Karpas-422 (cell line): ENCODE measurements at places on chromosomes 6 and 20.
A peak's percentile ranks its signal among the peaks of the same experiment; 100 is the strongest.

GRCh38 chr20:47265984-47266383 lies 90.5 kb downstream of the ZMYND8 start:
- peaks cover 25% of the 10 kb centered on the region; the same call in 1 of the 2 replicates for H3K36me3 ChIP-seq
- no peaks in the 10 kb centered on the region for H3K27me3 ChIP-seq
- no peak for DNase-seq
- no peak overlapping the region for H3K4me3 ChIP-seq

DNA sequence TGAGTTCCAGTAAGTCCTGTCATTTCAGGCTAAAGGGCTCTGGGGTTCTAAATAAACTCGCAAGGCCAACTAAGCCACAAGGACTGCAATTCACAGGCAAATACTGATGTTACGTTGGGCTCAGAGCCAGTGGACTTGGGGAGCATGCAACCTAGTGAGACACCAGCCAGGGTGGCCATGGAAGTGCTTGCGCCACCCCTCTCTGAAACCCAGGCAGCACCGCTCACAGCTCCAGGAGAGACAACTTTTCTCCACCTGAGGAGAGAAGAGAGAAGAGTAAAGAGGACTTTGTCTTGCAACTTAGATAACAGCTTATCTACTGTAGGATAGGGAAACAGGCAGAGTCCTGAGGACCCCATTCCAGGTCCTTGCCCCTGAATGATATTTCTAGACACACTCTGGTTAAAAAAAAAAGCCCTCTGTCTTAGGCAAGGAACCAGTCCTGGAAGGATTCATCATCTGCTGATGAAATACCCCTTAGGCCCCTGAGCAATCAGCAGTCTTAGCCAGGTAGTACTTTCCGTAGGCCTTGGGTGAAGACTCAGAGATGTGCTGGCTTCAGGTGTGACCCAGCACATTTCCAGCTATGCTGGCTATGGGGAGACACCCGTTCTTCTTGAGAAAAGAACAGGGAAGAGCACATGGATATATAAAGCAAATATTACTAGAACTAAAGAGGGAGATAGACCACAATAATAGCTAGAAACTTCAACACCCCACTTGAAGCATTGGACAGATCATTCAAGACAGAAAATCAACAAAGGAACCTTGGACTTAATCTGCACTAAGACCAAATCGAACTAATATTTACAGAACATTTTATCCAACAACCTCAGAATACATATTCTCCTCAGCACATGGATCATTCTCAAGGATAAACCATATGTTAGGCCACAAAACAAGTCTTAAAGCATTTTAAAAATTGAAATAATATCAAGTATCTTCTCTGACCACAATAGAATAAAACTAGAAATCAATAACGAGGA lies 31.5 kb upstream of the TBC1D32 start:
- no peak overlapping the region for H3K4me3 ChIP-seq
- H3K27me3 ChIP-seq, result no peaks in the 10 kb centered on the region
- DNase-seq, result no peak
- H3K36me3 ChIP-seq, result no peaks in the 10 kb centered on the region

- no peaks in the 10 kb centered on the region for H3K27me3 ChIP-seq
- no peak overlapping the region for H3K27ac ChIP-seq
- peaks cover 17% of the 10 kb centered on the region for H3K4me1 ChIP-seq
- H3K4me3 ChIP-seq, result no peak overlapping the region
- DNase-seq, result peak; percentile 68
Measured at GRCh38 chr20:846894-847278, 13.4 kb downstream of the FAM110A start.

- H3K27ac ChIP-seq, result no peak overlapping the region
- no peaks in the 10 kb centered on the region for H3K4me1 ChIP-seq
- no peaks in the 10 kb centered on the region for H3K27me3 ChIP-seq
- no peak for DNase-seq
Measured at GRCh38 chr6:145380186-145380585, 355.1 kb downstream of the EPM2A start.
